ENCODE measurements at places on chromosomes 2 and 18.

DNA sequence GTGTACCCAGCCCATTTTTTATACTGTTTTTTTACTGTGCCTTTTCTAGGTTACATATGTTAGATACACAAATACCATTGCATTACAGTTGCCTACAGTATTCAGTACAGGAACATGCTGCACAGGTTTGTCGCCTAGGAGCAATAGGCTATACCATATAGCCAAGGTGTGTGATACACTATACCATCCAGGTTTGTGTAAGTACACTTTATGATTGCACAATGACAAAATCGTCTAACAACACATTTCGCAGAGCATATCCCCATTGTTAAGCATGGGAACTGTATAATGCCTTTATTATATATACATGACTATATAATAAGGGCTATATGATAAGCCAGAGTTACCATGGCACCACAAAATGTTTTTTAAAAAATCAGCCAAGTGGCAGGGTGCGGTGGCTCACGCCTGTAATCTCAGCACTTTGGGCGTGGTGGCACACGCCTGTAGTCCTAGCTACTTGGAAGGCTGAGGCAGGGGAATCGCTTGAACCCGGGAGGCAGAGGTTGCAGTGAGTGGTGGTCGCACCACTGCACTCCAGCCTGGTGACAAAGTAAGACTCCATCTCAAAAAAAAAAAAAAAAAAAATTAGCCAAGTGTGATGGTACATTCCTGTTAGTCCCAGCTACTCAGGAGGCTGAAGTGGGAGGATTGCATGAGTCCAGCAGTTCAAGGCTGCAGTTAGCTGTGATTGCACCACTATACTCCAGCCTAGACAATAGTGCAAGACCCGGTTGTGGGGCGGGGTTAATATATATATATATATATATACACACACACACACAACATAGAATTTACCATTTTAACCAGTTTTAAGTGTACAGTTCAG is 2.8 kb upstream of the CENPA start:
- DNase-seq = no peak

- no peak for DNase-seq
Measured at GRCh38 chr2:121285926-121286325, 924 bp upstream of the TFCP2L1 start.

- no peak for DNase-seq
Measured at GRCh38 chr2:207394203-207394781, 135.5 kb upstream of the CREB1 start.

- no peak for DNase-seq
Measured at GRCh38 chr2:108441712-108442111, 7.3 kb upstream of the GCC2 start.

DNA sequence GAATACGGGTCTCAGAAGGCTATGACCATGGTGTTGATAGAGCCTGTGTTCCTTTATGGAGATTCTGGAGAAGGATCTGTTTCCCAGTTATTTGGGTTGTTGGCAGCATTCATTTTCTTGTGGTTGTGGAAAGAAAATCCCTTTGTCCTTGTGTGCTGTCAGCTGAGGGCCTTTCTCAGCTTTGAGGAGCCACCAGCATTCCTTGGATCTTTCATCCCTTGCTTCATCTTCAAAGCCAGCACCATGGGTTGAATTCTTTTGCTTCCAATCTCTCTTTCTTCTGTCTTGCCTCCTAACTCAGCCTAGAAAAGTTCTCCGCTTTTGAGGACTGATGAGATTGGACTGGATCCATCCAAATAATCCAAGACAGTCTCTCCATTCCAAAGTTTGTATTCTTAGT is 103.2 kb upstream of the MMADHC start:
- no peak for DNase-seq

DNA sequence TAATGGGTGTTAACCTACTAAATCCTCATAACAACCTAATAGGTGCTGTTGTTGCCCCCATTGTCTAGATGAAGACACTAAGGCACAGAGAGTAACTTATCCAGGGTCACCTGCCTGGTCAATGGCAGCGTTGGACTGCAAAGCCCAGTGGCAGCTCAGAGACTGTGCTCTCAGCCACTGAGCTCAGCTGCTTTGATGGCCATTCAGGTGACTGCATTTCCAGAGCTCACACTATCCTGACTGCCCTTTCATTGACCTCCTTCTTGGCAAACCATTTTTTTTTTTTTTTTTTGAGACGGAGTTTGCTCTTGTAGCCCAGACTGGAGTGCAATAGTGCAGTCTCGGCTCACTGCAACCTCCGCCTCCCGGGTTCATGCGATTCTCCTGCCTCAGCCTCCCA is 115.2 kb downstream of the MAPK4 start:
- no peak for DNase-seq

DNA sequence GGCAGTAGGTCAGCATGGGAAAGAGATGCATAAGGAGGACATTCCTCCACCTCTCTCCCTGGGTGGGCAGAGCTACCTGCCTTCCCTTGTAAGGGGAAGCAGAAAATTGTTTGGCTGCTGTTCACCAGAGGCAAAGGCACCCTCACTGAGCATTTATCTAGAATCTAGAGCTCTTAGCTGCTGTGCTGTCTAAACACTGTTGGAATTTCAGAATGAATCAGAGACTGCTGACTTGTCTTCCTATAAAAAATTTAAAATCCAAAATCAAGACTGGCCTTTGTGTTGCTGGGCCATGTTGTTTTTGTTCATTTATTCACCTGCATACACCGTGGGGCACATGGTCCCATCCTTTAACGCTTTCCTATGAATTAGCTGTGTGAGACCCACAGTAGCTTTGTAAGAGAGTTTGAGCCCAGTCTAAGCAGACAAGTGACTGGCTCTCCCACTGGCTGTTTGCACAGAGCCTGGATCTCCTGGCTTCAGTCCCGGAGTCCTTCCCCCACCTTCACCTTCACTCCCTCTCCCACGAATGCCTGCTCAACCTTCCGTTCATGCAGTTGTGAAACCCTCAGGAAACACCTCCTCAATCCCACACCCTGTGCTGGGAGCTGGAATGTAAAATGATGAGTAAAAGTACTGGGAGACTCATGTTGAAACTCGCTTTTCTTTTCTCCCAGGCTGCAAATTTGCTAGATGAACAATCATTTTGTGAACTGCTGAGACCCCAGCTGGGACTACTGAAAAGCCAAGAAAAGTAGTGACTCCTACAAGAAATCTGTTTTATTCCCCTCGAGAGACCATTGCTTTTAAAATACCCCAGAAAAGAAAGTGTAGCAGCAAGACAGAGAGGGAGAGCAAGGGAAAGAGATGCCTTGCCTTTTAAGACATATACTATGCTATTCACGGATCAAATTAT is 76.2 kb downstream of the FAM168B start:
- no peak for DNase-seq

DNA sequence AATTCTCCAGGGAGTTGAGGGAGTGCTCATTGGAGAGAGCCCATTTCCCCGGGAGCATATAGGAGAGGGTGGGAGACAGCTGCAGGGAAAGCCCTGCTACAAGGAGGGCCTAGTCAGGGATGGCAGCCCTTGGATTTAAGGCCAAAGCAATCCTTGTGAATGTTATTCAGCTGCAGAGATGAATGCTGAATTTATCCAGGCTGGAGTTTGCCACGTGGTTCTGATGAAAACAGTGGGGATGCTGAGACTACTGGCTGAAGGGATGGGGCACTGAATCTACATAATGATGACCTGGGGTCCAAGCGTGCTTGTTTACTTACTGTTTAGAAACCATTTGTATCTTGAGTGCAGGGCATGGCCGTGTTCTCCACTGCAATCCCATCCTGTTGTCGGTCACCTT is 35.6 kb upstream of the RNF149 start:
- no peak for DNase-seq

DNA sequence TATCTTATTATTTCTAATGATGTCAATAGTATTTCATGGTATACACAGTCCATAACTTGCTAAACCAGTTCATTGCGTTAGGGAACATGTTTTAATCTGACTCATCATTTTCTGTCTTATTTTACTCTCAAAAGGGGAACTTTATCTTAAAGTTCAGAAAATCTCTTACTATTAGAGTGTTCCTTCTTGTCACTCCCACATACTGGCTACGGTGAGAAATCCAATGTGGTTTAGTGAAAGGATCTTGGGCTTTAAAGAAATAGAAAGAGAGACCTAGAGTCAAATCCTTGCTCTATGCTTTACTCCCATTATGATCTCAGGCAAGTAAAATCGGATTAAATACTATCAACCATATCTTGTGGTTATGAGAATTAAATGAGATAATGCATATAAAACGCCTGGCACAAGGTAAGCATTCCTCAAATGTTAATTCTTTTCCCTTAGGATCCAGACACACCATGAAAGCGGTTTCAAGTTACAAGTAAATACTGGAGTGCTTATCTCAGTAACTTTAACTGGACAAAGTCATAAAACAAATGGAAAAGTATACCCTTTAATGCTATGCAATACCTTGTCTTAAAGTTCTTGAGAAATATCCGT is 576.0 kb downstream of the ARHGAP15 start:
- no peak for DNase-seq

All from stimulated activated CD4-positive, alpha-beta T cell treated with anti-CD3 and anti-CD28 coated beads, Interleukin-1b, Interleukin-23, amount 100 ng/mL, for 1 hour (primary cell).